Left lung (tissue), 14 donors: ENCODE measurements at places on chromosomes 7 and 10.

DNA sequence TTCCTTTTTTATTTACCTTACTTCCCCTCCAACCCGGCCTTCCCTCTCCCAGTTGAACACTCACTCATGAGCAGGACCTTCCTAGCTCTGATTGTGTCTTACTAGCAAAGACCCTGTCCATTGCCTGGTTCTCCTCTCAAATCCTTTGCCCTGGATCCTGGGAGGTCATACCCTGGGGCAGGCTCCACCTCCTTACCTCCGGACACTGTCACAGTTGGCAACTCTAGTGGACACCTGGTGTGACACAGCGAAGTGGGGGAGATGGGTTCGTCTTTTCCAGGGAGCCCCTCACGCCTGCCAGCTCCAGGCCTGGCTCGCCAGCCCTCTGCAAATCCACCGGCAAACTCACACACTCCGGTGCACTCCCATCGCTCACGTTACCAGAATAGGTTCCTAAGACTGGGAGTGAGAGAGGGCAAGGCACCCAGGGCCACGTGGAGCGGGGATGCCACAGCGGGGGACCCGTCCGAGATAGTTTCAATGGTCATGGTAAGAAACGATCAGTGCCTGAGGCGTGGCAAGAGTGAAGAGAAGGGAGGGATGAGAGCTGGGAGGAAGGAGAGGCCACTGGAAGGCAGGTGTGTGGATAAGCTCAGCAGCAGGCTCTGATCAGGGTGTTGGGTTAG, 30.9 kb upstream of the TMEM72 start:
- no peaks in the 10 kb centered on the region for H3K27me3 ChIP-seq
- no peaks in the 10 kb centered on the region for H3K36me3 ChIP-seq
- no peak for DNase-seq
- no peak overlapping the region for H3K4me3 ChIP-seq
- no peak overlapping the region for H3K27ac ChIP-seq

GRCh38 chr7:156577645-156578577, 62.7 kb upstream of the RNF32 start:
- H3K4me1 ChIP-seq, result no peaks in the 10 kb centered on the region
- no peaks in the 10 kb centered on the region for H3K36me3 ChIP-seq
- H3K4me3 ChIP-seq, result no peak overlapping the region
- DNase-seq, result no peak
- no peak overlapping the region for H3K27ac ChIP-seq

GRCh38 chr10:97101166-97101940, 84.4 kb downstream of the SLIT1 start:
- no peak overlapping the region for H3K4me3 ChIP-seq
- DNase-seq, result no peak
- peaks cover 20% of the 10 kb centered on the region for H3K27me3 ChIP-seq
- no peak overlapping the region for H3K27ac ChIP-seq

DNA sequence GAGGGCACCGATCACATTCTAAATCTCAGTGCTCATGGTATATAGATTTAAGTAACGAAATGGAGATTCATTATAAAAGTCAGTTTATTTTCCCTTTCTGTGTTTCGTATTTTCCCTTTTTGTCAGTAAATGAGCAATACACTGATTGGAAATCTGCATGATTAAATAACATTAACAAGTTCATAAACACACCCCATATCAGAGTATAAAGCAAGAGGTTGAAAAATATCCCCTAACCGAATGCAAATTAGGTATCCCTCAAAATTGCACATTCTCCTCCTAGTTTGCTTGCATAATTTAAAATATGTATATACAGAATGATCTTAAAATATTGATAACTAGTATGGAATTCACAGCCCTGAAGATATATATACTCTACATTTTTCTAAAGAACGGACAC, 64.6 kb downstream of the SLC37A3 start:
- no peak overlapping the region for H3K4me3 ChIP-seq
- H3K36me3 ChIP-seq, result no peaks in the 10 kb centered on the region
- H3K4me1 ChIP-seq, result no peaks in the 10 kb centered on the region
- no peak for DNase-seq
